ENCODE measurements at places on chromosomes 13 and 19.
A peak's percentile ranks its signal among the peaks of the same experiment; 100 is the strongest.

- no peak for DNase-seq
Observed at GRCh38 chr13:68523838-68524424, 1293.8 kb upstream of the PCDH9 start.

GRCh38 chr13:93857126-93857525 lies 622.4 kb downstream of the DCT start:
- DNase-seq = no peak

DNA sequence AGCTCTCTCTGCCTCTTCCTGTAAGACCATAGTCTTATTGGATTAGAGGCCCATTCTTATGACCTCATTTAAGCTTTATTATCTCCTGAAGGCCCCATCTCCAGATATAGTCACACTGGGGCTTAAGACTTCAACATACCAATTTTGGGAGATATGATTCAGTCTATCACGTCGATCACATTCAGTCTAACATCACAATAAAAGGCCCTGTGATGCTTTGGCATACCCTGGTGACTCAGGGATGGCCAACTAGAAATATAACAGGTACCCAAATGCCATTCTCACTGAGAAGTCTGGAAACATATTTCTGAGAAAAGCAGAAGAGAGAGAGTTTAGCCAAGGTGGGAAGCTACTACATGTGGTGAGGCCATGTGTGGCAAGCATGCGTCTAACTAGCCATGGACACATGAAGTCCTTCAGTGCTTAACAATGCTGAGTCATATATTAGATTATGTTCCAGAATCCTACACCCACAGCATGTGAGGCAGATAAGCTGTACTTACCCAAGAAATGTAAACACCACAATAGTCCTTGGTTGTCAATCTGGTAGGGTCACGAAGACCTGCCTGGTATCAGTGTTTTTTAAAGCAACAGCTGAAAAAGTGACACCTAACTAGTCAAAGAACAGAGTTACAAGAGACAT lies 485.1 kb downstream of the FOXO1 start:
- DNase-seq = no peak

DNA sequence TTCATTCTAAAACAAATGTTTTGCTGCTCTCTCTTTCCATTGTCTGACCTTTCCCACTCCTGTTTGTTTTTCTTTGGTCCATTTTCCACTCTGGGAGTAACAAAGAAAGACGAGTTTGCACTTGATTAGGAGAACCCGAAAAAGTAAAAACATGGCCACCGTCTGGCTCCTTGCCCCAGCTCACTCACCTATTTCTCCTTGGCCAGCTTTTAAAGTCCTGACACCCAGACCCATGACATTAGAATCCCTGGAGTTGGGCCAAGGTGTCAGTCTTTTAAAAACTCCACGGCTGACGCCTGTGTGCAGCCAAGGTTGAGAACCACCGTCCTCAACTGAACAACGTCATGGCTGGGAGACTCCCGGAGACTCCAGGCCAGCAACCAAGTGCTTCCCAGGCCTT lies 63.6 kb upstream of the FLT1 start:
- no peak for DNase-seq

DNA sequence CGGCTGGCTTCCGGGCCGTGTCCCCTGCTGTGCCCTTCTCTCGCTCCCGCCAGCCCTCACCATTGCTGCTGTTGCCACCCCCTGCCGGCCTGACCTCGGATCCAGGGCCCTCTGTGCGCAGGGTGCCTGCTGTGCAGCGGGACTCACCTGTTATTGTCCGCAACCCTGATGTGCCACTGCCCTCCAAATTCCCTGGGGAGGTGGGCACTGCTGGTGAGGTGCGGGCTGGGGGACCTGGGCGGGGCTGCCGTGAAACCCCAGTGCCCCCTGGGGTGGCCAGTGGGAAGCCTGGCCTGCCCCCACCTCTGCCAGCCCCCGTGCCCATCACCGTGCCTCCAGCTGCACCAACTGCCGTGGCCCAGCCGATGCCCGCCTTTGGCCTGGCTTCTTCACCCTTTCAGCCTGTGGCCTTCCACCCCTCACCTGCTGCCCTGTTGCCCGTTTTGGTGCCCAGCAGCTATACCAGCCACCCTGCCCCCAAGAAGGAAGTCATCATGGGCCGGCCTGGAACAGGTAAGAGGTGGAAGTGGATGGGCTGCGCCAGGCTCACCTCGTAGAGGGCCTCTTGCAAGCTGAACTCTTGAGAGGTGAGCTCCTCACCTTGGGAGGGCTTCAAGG lies 5.1 kb downstream of the CIC start:
- DNase-seq = no peak

DNA sequence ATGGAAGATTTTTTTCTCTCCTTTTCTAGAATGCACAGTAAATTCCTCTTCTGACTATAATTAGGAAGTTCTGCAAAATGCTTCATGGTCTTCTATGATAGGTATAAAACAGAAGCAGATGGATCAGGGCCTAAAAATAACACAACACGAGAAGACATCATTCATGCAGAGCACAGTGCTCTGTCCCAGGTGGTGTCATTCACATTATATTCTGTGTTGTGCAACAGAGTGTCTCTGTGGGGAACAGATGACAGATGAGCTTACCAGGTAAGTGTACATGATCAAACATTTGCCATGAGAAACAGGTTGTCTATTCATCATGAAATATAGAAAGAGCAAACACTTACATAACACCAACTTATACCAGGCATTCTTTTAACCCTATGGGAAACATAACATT lies 288.3 kb downstream of the KCTD12 start:
- no peak for DNase-seq

DNA sequence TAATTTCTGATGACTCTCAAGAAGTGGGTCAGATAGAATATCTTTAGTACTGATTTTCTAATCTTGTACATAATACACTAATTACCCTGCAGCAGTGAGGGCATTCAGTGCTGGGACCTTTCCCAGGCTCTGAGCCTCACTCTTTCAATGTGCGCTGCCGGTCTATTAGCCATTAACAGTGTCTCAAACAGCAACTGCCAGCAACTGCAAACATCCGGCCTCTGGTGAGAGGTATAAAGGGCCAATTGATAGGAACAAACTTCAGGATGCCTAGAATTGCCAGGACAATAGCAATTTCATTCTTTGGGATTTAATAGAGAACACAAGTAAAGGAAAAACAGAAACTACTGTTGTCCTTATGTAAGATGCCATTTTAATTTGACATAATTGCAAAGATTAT lies 604.4 kb upstream of the SPRY2 start:
- no peak for DNase-seq

- DNase-seq = peak; percentile 54
Observed at GRCh38 chr19:5434970-5435641, 20.1 kb upstream of the ZNRF4 start.

GRCh38 chr13:20566468-20566897 lies 474 bp upstream of the IFT88 start:
- no peak for DNase-seq

DNA sequence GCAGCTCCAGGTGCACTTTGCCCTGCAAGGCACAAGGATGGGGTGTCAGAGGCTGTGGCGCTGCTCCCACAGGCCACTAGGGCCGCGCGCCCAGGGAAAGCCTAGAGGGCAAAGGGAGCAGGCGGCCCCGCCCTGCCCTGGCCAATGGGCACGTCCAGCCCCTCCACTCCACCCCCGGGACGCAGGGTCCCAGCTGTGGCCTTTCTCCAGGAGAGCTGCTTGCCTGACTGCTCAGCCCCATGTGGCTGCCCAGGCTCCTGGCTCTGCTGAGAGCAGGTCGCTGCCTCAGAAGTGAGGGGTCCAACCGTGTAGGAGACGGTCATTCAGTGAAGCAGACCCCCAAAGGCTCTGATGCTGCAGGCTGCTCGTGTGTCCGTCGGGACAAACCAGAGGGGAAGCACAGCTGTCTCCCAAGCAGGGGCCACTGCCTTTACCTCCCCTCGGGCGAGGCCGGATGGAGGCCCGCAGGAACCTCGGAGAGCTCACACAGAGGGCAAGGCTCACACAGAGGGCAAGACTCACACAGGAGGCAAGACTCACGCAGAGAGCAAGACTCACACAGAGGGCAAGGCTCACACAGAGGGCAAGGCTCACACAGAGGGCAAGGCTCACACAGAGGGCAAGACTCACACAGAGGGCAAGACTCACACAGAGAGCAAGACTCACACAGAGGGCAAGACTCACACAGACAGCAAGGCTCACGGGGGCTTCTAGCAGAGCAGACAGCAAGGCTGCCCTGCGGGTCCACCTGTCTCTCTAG lies 56.2 kb upstream of the C13orf46 start:
- DNase-seq = no peak

DNA sequence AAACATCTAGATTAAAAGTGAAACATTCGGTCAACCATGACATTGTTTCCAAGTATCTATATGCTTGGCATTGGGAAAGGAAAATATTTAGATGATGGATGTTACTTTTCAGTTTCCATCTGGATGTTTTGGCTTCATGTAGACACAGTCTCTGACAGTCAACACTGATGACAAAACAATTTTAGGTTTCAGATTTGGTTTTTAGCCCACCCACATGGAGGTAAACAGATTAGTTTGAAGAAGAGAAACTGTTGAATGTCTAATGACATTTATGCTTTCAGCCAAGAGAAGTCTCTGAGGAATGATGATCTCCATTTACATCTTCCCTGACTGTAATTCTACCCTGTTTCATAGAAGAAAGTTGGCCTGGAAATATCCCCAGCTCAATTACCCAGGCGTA lies 379.1 kb downstream of the SLITRK6 start:
- no peak for DNase-seq

DNA sequence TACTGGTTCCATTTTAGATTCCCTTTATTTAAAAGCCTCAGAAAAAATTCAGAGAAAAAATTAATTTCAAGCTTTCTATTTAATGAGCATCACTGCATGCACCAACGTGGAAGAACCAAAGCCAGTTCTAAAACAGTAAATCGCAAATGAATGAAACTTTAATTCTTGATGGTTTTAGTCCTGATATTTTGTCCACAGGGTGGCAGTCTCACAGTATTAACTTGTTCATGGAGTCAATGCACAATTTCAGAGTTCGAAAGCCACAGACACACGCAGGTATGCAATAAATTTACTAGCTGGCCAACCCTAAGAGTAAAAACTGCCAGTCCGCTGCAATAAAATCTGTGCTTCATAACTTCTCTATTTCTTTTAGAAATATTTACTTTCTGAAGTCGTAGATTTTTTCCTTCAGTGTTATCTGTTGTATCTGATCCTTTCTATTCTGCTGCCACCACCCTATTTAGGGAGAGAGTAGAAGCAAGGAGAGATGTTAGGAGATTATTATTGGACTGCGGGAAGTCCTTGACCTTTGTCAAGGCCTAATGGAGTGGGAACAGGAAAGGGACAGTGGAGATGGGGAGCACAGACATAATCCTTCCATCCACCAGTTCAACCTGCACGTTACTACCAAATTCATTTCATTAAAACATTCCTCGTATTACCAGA lies 7.0 kb upstream of the WBP4 start:
- no peak for DNase-seq

DNA sequence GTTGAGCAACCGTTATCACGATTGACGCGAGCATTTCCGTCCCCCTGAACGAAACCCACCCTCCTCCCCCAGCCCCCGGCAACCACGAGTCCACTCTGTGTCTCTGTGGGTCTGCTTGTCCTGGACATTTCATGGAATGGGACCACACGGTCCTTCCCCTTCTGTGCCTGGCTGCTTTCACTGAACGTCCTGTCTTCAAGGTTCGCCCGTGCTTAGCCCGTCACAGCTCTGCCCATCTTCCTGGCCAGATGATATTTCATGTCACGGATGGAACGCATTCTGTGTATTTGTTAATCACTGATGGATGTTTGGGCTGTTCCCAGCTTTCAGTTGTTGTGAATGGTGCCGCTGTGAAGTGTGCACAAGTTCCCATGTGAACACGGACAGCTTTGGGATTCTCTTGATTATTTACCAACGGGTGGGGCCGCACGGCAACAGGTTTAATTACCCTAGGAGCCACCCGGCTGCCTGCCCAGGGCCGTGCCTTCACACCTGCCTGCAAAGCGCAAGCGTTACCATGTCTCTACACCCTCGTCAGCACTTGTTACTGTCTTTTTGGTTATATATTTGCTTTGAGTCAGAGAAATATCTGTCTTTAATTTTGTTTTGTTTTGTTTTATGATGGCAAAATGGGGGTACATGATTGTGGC lies 42.5 kb downstream of the RASA3 start:
- no peak for DNase-seq

All from stimulated activated CD4-positive, alpha-beta T cell treated with anti-CD3 and anti-CD28 coated beads, TNF-alpha, amount 100 ng/mL, for 48 hours (primary cell).